Stimulated activated CD4-positive, alpha-beta T cell treated with anti-CD3 and anti-CD28 coated beads, Interleukin-12 subunit alpha, Interleukin-12 subunit beta, amount 100 ng/mL, for 24 hours (primary cell): ENCODE measurements at places on chromosomes 7 and 10.

DNA sequence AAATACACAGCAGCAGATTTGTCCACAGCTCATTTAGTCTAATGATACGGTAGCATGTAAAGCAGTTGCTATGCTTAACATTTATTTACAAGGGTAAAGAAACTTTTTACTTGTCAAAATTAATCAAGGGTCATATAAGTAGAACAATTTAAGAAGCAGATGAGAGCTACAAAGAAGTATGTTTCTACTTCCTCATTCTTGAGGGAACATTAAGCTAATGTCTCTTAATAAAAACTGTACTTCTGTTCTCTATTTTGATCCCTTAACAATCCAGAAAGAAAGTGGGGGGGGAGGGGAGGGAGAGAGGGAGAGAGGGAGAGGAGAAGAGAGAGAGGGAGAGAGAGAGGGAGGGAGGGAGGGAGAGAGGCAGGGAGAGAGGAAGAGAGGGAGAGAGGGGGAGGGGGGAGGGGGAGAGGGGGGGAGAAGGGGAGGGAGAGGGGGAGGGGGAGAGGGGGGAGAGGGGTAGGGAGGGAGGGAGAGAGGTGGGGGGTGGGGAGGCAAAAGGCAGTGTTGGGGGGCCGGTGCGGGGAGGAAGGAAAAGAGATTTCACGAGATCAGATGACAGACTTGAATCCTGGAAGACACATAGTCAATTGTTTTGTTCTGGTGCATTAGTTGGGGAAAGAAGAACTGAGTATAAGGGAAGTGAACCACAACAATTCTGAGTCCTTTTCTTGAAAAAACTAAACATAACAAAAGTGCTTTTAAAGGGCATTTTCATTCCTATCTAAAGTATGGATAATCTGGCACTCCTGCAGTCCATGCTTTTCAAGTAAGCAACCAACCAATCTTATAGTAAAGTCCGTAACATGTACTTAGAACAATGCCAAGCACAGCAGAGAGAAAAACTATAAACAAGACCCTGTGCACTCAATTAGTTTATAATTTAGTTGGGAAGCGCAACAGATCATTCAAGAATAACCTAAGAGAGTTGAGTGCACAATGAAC lies 128.0 kb downstream of the USP6NL start:
- DNase-seq, result no peak

DNA sequence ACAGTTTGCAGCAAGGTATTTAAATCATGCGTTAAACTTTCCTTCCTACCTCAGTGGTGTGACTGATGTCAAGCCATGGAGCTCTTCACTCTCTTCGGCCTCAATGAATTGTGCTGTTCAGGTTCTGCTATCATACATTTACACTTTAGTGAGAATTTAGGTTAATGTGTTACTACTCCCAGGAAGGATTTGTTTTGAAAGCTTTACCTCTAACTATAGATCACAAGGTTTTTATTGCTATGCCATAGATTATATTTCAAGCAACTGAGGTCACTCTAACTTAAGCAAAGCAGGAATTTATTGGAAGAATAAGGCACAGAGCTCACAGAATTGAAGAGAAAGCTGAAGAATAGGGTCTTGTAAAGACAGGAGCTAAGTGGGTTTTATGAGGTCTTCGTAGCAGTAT lies 11.0 kb upstream of the ADD3 start:
- DNase-seq, result no peak

- peak; percentile 3 for DNase-seq
Measured at GRCh38 chr10:24519950-24520349, 203.7 kb downstream of the ARHGAP21 start.

DNA sequence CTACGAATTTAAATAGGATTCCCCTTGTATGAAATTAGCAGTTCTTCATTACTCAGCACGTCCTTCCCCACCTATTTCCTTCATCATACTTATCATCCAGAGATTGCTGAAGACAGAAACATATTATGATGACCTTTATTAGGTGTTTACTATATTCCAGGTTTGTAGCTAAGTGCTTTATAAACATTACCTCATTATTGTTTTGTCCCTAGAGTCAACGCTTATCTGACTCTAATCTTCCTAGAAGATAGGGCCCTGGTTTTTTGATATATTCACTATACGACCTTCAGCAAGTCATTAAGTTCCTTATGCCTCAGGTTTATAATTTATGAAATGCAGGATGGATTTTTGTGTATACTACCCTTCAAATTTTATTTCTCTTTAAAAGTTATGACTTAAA lies 36.8 kb upstream of the NRP1 start:
- DNase-seq, result no peak

- DNase-seq, result no peak
Measured at GRCh38 chr7:151687523-151688235, 168.0 kb upstream of the RHEB start.
